ENCODE measurements at places on chromosomes 6 and 20.

GRCh38 chr6:158500016-158500735, 59.7 kb upstream of the TMEM181 start:
- no peak for DNase-seq

DNA sequence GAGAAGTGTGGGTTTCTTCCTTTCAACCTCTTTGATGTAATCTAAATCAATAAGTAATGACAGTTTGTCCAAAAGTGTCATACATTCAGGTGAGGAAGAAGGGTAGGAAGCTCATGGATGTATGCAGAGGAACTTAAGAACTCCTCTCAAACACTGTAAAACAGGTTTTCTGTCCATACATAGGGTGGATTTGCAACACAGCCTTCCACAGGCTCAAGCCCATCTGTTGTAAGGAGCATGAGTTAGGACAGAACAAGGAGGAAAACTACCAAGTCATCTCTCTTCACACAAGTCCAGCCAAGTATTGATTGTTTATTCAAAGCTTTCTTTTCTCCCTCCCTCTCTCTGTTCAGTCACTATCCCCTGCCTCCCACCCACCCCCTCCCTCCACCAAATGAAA, 49.0 kb upstream of the CDYL start:
- DNase-seq, result no peak

GRCh38 chr20:56343861-56344381, 14.9 kb upstream of the FAM210B start:
- peak; percentile 86 for DNase-seq

DNA sequence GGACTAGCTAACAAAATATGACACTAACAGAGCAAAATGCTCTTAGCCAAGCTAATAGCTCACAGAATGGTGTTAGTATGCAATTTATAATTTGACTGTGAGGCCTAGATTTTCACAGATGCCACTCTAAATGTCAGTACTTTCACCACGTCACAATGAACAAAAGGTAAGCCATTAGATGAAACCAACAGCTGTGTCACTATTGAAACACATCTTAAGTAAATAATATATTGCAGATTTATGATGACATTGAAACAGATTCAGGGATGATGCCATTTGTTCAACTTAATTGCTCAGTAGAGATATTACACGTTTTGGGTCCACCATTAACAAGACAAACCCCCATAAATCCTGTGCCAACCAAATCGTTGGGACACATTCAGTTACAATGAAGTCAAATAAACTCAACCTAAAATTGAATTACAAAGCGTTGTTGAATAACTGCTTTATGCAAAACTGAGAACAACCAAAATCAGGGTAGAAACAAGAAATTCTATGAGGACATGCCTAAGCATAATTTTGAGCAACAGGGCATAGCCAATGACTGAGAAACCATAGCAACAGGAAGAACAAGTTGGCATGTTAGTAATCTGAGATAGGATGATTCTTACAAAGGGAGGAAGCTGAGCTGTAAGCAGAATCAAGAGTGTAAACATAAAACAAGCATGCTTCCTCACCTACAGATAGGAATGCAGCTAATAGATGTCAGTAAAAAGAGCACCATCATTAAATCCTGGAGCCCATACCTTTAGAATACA, 85.6 kb upstream of the KHDRBS2 start:
- no peak for DNase-seq

DNA sequence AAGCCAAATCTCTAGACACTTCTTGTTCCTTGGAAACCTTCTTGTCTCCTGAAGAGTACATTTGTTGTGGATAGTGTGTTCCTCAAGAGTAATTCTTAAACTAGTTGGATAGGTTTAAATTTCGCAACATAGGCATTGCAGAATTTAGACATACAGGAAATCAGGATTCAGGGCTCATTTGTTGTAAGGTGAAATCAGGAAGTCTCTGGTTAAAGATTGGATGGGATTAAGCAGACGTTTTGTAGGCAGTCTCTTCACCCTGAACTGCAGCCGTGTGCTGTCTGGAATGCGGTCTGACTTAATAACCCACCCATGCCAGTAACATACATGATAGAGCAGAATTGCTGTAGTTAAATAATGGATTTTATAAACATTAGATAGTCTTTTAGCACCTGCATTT, 21.7 kb downstream of the HIVEP1 start:
- DNase-seq, result no peak

DNA sequence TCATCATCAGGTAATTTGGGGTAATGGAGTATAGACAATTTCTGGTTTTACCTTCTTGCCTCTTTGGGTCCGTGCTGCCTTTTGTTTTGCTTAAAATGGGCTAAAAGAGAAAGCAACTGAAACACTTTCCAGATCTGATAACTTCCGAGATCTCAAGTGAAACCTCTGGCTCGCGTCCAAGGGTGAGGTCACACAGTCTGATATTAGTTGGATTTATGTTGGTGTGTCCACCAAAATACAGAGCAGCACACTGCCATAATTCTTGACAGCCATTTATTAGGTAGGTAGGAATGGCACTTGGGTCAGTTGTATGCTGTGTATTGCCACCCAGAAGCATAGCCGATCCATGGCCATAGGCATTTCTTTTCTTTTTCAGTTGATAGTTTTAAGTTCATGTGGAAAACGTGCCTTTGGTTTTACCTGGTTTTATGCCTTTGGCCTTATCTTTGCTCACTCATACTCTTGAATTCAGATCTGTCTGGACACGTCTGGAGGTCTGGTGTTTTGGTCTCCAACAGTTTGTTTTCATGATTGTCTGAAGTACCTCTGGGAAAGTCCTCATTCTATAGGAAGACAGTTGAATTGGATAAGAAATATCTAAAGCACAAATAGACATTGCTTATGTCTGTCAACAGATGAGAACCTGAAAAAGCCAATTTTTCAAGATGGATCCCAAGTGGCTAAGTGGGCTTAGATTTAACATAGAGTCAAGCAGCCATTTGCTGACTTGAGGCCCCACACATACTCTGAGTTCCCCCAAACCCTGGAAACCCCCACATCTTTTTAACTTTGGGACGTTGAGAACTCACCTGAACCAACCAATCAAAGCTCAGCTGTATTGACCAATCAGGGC, 320.8 kb downstream of the SOX4 start:
- no peak for DNase-seq

- no peak for DNase-seq
Measured at GRCh38 chr6:125393449-125393858, 91.7 kb upstream of the HDDC2 start.

DNA sequence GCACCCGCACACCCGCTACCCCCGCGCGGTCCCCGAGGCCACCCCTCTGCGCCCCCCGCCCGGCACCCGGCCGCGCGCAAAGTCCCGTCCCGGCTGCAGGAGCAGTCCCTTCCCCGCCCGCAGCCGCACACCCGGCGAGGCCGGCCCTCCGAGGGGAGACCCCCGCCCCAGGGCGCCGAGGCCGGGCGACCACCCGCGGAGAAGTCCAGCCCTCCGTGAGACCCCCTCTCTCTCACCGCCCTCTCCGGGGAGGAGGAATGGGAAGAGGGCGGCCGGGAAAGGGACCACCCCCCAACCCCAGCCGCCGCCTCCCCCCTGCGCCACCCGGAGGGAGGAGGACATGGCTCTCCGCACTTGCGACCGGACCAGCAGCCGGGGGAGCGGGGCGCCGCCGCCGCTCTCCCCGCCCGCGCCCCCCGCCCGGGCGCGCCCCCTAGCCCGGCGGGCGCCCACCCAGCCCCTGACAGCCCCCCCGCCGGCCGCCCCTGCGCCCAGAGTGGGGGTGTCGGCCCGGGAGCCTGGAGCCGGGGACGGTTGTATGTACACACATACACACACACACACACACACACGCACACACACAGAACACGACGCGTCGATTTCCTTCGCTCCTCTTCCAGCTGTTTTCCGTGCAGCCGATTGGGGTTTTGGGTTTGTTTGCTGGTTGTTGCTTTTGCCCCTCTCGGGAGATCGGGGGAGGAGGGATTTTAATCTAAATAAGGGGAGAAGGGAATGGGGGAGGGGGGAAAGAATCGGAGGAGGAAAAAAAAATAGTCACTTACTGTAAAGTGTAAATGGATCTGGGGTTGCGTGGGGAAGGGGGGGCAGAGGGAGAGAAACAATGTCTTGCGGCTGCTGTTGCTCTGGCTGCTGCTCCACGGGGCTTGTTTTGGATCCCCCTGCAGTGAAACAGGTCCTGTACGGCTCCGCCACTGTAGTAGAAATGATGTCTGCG, at the start of gene ATXN1:
Gene ATXN1, minus strand, starts transcription at position 945 of the 955 bp plus-strand sequence.
- DNase-seq, result peak; percentile 54

- DNase-seq, result no peak
Measured at GRCh38 chr6:157821342-157822033, 1.6 kb upstream of the SNX9 start.

- no peak for DNase-seq
Measured at GRCh38 chr6:103119056-103119455, 1725.5 kb downstream of the GRIK2 start.

GRCh38 chr6:82239597-82239996, 7.9 kb downstream of the IBTK start:
- DNase-seq, result no peak

DNA sequence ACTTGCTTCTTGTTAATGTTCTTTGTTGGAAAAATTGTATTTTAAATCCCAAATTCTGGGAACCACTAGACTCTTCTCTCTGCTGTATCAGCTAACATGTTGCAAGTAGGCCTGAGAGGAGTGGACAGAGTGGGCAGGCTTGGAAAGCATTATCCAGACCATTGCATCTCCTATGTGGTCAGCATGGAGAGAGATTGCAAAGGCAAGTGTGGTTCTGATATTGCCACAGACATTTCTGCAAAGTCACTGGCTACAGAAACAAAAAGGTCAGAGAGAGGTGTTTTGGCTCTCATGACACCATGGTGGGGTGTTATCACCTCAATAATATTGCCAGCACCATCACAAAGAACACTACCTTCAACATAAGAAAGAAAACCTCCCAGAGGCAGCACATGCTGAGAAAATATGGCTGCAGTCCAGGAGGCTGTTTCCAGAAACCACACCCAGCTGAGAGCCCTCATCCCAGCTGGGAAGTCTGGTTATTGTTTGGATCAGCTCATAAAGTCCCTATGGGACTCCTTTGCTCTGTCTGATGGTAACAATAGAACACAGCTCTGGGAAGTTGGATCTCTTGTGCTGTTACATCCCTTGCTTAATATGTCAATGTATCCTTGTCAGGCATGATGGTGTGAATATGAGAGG, 78.2 kb upstream of the TBX18 start:
- no peak for DNase-seq

DNA sequence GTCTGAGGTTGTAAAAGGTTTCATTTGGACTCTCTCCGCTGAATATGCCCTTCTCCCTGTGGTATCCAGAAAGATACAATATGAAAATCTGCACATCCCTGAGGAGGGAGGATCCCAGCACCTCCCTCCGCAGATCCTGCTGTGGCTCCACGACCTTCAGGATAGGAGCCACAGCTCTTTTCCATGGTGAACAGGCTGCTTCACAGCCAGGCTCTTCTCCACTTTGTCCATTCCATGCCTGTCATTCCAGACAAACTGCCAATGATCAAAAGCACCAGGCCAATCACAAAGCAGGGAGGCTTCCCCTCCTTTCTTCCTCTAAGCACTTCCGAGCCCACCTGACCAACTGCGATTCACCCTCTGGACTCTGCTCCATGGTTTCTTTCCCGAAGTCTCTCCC, 339.8 kb downstream of the ESR1 start:
- no peak for DNase-seq

- DNase-seq, result no peak
Measured at GRCh38 chr6:15484140-15484539, 178.7 kb downstream of the DTNBP1 start.

DNA sequence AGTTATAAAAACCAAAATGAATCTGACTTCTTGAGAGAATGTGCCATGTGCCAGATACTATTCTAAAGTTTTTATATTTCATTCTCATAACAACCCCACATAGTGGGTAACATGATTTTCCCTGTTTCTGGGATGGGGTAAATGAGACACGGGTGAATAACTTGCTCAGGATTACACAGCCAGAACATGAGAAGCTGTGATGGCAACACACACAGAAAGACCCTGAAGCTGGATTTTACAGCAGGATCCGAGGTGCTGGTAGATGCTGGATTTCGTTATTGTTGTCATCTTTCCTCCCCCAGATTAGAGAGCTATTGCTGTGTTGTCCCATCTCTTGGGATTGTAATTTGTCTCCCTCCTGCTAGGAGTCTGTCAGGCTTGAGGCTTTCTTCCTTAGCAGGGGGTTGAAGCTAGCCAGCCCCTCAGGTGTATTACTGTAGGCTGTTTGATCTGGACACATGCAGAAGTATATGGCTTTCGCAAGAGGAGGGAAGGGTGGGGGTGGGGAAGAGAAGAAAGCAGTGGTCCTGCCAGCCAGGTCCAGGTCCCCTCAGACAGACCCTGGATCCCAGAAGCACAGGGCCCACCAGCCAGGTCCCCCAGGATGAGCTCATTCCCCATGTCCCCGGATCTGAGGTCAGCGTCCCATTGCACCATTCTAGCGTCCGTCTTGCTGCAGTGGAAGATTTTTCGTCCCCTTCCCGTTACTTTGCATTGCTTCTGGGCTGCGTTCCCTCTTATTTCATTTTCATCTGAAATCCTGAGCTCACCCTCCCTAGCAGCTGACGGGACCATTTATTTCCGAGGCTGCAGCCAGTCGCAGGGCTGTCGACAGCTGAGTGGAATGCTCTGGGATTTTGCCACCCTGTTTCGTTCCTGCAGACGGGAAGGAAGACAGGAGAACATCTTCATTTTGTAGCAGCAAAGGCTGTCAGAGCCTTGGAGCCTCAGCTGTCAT, 7.3 kb upstream of the KCNG1 start:
- DNase-seq, result no peak

GRCh38 chr6:128827675-128828464, 55.1 kb upstream of the LAMA2 start:
- no peak for DNase-seq

GRCh38 chr20:11401988-11402387, 515.7 kb upstream of the BTBD3 start:
- DNase-seq, result no peak

- no peak for DNase-seq
Measured at GRCh38 chr6:3314176-3314575, 55.4 kb downstream of the PSMG4 start.

DNA sequence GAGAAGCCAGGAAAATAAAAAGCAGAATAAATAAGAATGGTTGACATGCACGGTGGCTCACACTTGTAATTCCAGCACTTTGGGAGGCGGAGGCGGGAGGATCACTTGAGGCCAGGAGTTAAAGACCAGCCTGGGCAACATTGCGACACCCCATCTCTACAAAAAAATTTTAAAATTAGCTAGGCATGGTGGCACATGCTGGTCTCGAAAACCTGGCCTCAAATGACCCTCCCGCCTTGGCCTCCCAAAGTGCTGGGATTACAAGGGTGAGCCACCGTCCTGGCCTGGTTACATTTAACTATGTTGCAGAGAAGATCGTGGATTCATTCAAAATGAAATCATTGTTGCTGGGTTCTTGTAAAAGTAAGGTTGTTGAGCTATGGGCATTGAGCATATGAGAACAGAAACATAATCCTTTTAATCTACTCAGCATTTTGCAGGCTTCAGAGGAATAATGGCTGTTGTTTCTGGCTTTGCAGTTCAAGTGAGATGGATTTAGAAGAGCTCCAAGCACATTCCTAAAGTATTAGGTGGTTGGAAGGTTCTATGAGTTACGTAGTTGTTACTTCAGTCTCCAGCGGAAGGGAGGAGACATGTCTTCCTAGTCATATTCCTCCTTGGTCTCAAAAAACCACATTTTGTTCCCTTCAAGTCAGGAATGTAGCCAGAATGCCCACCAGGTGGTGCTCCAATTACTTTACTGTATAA, 45.6 kb upstream of the RAB23 start:
- DNase-seq, result no peak
